Activated CD4-positive, alpha-beta memory T cell treated with anti-CD3 and anti-CD28 coated beads for 36 hours (primary cell): ENCODE measurements at places on chromosomes 16 and 17.

- no peak for DNase-seq
Measured at GRCh38 chr16:23679986-23680336, 1.3 kb downstream of the PLK1 start.

- no peak for DNase-seq
Measured at GRCh38 chr16:59198487-59198886, 464.4 kb upstream of the GOT2 start.

GRCh38 chr17:13531721-13532120 is 70.0 kb downstream of the HS3ST3A1 start:
- no peak for DNase-seq

DNA sequence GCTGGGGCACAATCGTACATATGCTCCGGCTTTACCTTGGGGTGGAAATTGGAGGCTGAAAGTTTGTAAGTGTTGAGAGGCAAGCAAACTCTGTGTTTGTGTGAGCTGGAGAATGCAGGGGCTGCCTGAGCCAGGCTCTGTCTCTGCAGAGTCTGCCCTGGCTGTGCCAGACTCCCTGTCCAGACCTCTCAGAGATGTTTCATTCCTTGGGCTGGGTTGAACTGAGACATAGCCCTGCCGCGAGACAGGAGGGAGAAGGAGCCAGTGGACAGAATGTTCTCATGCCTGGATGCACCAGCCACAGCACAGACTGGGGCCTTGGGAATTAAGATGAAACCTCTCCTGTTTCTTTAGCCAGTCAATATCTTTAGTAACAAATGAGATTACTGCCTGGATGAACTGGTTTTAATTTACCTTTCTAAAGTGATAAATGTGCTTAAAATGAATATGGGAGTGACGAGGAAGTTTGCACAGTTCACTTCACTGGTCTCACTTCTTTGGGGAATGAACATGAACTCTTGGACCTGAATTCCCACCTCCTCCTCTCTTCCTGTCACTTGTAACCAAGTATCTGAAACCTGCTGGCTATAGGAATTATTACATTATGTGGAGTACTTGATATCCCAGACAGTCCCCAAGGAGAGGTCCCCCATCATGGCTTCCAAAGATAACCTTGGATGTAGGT is 40.1 kb downstream of the YPEL2 start:
- no peak for DNase-seq

- DNase-seq = no peak
Measured at GRCh38 chr17:79137789-79138165, 63.2 kb downstream of the ENGASE start.

GRCh38 chr16:81610144-81610842 is 165.7 kb downstream of the CMIP start:
- DNase-seq = no peak

DNA sequence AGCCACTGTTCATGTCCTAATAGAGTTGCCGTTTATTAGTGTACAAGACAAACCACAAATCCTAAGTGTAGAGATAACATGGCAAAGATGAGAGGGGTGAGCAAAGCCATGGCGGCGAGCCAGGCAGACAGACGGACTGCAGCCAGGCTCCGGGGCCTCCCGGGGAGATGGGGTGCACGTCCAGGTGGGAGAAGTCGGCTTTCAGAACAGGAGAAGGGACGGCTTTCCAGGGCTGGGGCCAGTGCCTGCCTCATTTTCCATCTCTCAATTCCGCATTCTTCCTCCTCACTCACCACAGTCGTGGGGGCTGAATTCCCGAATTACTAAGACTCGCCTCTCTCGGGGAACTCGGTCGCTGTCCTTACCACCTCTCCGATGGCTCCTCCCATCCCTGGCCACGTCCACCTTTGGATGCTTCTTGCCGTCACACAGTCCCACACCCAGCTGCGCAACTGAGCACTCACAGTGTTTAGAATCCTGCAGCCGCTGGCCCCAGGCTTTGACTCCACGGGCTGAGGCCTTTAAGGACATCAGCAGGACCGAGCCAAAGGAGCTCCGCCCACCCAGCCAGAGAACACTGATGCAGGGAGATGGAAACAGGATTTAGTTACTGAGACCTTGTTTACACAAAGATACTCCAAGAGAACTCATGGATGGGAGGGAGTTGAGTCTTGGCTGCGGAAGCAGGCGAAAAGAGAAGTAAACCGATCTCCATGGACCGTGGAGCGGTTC is 59.7 kb downstream of the RNF112 start:
- DNase-seq = no peak

DNA sequence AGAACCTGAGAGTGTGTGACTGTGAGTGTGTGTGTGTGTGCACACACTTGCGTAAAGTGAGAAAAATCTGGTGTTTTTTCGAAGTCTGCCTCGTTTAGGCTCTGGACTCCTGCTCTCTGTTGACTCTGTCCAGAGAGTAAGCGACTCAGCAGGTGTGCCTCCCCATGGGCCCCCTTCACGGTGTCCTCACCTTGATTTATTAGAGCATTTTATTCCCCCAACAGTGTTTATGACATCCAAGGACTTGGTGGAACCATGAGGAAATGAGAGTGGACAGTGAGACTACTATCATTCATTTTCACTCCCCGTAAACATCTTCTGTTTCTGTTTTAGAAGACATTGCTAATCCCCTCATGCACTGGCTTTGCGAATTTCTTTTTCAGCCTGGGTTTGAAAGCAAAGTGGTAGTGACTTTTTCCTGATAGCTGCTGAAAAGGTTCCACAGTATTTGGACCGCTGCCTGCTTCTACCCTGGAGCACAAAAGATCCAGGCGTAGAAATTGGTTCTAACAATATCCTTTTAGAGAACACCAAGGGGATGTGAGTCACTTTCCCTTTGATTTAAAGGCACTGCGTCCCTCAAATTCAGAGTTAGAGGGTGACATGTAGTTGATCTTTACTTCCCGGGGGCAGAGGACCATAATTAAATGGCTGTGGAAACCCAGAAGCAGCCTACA is 218.2 kb downstream of the WWOX start:
- DNase-seq = no peak

DNA sequence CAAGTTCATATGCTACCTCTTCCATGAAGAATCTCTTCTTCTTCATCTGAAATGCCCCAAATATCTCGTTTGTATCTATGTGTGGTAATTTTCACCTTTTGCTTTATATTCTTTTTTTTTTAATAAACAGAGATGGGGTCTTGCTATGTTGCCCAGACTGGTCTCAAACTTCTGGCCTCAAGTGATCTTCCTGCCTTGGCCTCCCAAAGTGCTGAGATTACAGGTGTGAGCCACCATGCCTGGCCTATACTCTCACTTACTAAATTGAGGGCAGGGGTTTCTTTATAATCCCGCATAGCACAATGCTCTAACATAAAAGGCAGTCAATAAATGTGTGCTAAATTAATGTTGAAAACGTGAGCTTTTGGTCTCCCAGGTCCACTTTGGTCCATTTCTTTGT is 30.6 kb downstream of the RNF43 start:
- no peak for DNase-seq

DNA sequence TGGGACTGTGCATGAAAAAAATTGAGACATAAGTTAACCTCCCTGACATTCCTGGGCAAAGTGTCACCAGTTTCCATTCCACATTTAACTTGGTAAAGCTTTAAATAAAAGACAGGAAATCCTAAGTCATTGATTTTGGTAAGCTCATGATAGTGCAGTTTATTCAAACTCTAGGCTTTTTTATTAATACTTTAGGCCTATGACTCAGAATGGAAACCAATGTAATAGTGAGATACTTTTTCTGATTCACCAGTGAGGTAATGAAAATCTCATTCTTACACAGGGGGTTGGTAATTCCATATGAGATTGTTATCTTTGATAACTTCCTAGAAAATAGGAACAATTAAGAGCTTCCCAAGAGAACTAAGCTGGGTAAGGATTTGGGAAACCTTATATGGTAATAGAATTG is 91.1 kb downstream of the NLK start:
- DNase-seq = no peak

DNA sequence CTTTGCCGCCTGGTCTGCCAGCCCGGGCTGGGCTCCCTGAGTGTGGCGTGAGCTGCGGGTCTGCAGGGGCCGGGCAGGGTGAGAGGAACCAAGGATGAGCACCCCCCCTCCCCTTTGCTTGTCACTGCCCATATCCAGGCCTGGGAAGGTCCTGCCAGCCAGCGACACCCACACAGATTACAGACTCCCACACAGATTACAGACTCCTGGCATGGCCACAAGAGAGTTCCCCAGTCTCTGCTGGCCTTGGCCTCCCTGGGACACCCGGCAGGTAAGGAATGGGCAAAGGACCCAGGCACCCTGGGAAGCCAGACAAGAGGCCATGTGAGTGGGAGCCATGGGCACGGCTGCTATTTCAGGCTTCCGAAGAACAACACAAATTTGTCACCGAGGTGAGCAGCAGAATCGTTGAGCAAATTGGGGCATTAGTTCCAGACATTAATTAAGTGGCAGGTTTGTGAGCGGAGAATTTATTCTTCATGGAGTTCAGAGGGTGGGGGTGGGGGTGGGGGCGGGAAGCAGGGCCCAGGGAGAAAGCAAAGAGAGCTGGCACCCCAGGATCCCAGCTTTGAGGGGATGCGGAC is 41.4 kb downstream of the SRCIN1 start:
- no peak for DNase-seq

DNA sequence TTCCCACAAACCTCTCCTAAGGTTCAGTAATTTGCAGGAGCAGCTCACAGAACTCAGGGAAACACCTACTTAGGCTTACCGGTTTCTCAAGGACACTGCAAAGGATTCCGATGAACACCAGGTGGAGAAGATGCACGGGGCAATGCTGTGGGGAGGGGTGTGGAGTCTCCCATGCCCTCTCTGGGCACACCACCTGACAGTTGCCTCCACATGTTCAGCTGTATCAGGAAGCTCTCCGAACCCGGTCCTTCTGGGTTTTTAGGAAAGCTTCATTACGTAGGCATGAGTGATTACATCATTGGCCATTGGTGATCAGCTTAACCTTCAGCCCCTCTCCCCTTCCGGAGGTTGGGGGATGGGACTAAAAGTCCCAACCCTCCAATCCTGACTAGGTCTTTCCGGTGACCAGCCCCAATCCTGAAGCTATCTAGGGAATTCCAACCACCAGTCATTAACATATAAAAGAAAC is 21.6 kb downstream of the C17orf58 start:
- no peak for DNase-seq

- DNase-seq = no peak
Measured at GRCh38 chr16:77700846-77701245, 21.5 kb upstream of the NUDT7 start.

DNA sequence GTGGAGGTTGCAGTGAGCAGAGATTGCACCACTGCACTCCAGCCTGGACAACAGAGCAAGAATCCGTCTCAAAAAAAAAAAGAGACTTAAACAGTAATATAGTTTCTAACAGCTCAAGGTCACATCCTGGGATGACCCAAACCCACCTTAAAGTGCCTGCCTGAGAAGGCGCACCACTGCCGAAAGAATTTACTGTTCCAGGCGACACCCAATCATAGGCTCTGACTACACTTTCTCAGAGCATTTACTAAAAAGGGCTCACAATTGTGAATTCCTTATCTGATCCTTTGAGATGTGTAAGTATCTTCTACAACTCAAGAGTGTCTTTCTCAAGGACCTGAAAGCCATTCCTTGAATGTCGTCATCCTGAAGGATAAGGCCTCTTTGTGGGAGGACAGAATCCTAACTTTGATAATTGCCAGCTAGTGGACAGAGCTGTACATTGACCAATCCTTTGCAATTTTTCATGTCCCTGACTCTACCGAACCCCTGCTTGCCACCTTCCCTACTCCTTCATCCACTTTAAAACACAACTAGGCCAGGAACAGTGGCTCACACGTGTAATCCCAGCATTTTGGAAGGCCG is 2.6 kb upstream of the ST3GAL2 start:
- DNase-seq = no peak

GRCh38 chr17:45333702-45334092 is 16.9 kb upstream of the MAP3K14 start:
- no peak for DNase-seq
